Posterior cingulate gyrus (tissue), 11 donors: ENCODE measurements at places on chromosomes 13 and 19.

DNA sequence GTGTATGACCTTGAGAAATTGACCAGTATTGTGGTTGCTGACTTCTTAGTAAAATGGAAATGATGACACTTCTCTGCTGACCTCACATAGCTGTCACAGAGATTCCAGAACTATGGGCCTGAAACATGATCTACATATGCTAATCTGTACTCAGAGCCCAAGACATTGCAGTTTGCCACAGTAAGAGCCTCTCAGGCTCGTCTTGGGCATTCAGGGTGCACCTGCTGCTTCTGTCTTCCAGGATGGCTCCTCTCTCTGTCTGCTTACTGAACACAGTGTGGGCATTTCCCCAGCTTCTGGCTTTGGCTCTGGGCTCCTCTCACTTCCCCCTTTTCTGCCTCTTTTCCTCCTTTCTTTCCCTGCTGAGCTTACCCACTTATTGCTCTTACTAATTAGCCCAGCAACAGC is 22.3 kb upstream of the SLC46A3 start:
- no peak for DNase-seq

DNA sequence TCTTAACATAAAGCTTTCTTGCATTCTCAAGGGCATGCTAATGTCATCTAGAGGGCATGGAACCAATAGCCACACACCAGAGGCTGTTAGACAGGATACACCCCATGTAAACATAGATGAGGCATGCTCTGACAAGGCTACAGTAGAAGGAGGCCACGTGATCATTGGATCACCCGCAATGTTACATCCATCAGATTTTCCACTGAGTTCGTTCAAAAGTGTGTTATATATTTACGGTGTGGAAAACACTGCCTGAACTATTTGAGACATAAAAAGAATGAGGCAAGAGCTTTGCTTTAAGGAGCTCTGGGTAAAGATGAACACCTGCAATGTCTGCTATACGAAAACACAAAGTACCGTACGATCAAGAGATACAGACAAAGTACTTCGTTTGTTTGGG is 817.5 kb upstream of the SLC10A2 start:
- DNase-seq = no peak

GRCh38 chr19:7851623-7852500 is 21.8 kb downstream of the EVI5L start:
- peak; percentile 96 for DNase-seq

DNA sequence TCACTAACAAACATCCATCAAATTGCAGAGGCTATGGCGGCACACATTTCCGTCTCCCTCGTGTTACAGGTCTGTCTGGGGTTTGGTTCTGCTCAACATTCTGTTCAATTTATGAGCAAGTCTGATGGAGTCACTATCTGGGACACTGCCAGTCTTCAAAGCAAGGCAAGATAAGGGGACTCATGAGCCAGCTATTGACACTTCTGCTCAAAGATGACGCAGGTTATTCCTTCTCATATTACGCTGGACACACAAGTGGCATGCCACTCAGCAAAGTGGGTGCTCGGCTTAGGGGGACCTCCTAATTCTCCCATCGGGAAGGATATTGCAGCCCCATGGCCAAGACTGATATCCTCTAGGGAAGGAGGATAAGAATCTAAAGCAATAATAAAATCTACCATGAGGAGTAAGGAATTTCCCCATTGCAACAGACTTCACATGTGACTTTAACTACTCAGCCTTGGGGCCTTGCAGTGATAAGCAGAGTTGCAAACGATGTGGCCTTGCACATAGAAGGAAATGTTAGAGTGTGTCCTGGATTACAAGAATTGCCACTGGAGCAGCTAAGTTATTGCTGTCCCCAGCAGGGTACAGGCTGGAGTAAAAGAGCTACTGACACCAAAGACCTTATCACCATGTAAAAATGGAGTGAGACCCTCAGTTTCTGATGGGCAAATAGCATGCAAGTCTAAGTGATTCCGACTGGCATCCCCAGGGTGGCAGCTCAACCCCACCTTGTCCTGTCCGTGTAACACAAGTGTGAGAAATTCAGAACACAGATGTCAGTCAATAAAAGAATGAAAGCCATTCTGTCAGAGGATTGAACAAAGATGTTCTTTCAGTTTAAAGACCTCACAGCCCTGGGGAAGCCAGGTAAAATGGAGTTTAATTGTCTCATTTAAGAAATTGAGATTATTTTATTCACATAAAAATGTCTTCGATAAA is 306.1 kb downstream of the IRS2 start:
- DNase-seq = no peak

- DNase-seq = no peak
Measured at GRCh38 chr19:37519890-37520289, 13.2 kb downstream of the ZNF793 start.
